ENCODE measurements at places on chromosomes 2 and 18.

DNA sequence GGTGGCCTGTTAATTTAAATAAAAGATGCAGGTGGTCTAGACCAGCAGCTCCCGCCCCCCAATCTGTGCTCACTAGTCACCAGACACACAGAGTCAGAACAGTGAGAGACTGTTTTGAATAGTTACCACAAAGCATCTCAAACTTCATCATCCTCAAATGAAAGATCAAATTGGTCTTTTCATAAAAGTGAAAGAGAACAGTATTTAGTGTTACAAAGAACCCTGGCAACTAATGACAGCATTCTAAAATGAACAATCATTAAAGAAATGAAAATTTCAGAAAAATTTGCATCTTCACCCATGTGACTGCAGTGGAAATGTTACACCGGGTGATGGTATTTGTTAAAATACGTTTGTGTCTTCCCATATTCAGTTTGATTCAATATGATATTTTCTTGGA lies 65.5 kb upstream of the PMAIP1 start:
- DNase-seq, result no peak

DNA sequence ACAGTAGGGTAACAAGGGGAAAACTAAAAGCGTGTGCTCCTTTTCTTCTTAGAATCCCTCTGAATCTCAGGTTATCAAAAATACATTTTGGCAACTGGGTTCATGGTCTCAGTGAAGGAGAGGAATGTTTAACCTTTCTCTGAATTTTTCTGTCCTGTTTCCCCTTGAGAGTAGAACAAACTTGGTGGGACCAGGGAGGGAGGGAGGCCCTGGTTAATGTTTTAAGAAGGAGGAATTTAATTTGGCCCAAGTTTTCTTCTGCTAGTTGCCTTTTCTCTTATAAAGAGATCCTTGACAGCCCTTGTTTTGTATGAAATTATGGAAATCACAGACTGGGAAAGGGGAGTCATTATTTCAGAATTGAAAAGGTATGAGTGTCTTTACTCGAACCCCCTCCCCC lies 12.2 kb upstream of the POU3F3 start:
- no peak for DNase-seq

DNA sequence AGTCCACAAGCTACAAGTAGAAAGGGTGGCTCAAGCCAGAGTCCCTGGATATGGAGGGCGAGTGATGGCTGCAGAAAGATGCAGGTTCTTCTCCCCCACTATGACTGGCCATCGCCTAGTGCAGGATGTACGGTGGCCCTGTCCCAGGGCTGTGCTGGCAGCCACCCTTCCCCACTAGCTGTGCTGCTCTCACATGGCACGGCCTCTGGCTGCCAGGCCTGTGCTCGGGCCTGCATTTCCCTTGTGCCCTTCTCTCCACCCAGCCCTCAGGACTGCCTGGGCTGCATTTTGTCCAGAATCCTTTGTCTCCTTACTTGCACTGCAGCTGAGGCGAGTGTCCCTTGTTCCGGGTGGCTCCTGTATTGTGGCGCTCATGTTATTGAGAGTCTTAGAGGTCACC lies 1.6 kb upstream of the RAMP1 start:
- DNase-seq, result no peak

GRCh38 chr2:111950236-111950635 lies 51.8 kb downstream of the MERTK start:
- no peak for DNase-seq

DNA sequence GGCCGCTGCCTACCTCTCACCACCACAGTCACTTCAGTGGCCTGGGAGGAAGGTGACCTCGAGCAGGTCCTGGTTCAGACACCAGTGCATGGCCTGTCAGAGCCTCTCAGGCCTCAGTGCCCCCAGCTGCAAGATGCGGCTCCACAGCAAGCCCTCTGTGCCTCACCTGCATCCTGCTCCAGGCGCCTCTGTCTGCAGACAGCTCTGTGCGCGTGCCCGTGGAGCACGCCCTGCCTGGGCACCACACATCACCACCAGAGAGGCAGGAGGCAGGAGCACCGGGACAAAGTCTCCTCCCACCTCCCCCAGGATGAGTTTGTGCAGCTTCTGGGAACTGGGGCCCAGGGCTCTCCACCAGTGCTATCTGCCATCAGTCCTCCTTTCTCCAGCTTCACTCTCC lies 98.7 kb downstream of the TFCP2L1 start:
- no peak for DNase-seq

DNA sequence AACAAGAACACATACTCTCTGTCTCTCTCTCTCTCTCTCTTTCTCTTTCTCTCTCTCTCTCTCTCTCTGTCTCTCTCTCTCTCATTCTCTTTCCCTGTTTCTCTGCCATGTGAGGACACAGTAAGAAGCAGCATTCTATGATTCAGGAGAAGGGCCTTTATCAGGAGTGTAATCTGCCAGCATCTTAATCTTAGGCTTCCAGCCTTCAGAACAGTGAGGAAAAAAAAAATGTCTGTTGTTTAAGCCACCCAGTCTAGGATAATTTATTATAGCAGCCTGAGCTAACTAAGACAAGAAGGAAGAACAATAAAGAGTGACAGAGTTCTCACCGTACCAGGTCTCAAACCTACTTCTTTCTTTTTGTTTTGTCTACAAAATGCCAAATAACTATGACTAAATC lies 399.4 kb downstream of the SOCS6 start:
- no peak for DNase-seq

DNA sequence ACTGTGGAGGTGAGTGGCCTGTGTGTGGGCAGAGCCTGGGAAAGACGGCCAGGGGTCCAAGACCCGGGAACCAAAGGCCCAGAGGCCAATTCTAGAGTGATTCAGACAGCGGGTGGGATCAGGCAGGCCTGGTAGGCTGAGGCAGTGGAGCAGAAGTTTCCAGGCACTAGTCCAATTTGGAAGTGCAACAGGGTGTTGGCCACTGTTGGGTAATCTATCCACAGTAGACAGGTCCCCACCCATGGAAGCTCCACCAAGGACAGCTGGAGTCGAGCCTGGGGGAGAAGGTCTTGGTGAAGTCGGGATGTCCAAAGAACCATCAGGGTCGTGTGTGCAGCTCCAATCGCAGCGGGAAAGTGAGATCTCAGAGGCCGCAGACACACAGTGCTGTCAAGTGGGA lies 125.8 kb upstream of the COPS8 start:
- no peak for DNase-seq

- no peak for DNase-seq
These were observed 47.9 kb downstream of the SOX11 start for GRCh38 chr2:5740053-5740452.

GRCh38 chr2:102436323-102436722 lies 13.4 kb downstream of the IL18RAP start:
- DNase-seq, result no peak

DNA sequence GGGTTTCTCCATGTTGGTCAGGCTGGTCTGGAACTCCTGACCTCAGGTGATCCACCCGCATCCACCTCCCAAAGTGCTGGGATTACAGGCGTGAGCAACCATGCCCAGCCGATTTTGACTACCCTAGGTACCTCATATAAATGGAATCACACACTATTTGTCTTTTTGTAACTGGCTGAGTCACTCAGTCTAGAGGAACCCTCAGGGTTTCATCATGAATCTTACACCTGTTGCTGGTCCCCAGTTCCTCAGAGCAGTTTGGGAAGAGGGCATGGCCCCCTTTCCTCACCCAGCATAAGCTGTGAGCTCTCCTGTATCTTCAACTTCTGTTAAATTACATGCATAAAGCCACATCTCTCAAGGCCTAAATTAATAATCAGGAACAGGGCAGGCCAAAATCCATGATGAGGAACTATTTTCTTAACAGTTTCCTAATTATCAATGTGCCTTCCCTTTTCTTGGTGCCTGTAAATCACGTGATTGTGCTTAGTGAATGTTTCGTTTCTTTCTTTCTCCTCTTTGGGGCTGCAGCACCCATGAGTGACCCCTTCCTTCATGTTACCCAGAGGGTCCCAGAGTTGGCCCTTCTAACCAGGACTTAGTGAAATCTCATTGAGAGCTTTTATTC lies 20.9 kb downstream of the DYSF start:
- DNase-seq, result no peak

GRCh38 chr2:8328217-8328616 lies 353.6 kb upstream of the ID2 start:
- DNase-seq, result no peak

GRCh38 chr18:40197711-40198110 lies 1757.3 kb upstream of the PIK3C3 start:
- DNase-seq, result no peak

DNA sequence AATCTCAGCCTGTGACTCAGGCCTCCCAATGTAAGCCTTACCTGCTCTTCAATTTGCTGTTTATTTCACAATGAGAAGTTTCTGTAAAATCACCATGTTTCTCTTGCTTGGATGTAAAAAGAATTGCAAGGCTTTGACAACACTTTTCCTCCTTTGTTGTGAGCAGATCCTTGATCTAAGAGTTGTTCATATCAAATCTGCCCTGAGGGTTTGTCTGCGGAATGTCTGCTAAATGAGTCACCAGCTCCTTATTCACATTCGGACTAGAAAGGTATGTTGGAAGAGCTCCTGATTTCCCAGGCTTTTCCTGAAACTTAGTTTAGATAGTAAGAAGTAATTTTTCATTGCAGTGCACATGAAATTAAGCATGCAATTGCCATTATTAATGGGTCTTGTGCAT lies 268.2 kb upstream of the TCF4 start:
- DNase-seq, result no peak

GRCh38 chr2:69618362-69618761 lies 25.2 kb downstream of the AAK1 start:
- no peak for DNase-seq

DNA sequence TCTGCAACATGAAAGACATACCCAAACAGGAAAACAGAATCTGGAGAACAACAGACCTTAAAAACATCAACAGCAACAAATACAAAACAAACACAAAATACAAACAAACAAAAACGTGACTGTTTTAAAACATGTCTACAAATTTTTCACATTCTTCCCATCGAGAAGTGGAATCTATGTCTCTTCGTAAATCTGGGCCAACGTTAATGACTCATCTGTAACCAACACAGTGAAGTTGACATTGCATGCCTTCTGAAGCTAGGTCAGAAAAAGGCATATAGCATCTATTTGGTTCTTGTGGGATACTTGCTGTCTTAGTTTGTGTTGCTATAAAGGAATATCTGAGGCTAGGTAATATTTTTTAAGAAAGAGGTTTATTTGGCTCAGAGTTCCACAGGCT lies 269.0 kb upstream of the FBXO11 start:
- DNase-seq, result no peak

- DNase-seq, result no peak
These were observed 675 bp upstream of the MLPH start for GRCh38 chr2:237486334-237486818.

DNA sequence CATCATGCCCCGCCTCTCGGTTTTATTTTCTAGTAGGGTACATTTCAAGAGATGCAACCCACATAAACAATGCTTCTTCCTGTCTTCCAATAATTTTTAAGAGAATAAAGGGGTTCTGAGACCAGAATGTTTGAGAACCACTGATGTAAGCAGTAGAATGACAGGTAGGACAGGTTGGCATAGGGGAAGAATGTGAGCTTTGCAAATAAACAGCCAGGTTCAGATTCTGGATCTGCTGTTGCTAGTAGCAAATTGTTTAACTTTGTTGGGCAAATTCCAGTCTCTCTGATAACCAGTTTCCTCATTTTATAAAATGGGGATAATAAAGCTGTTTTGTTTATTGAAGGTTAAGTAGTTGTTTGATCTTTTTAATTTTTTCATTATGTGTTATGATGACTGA lies 32.8 kb downstream of the SOCS6 start:
- DNase-seq, result no peak

DNA sequence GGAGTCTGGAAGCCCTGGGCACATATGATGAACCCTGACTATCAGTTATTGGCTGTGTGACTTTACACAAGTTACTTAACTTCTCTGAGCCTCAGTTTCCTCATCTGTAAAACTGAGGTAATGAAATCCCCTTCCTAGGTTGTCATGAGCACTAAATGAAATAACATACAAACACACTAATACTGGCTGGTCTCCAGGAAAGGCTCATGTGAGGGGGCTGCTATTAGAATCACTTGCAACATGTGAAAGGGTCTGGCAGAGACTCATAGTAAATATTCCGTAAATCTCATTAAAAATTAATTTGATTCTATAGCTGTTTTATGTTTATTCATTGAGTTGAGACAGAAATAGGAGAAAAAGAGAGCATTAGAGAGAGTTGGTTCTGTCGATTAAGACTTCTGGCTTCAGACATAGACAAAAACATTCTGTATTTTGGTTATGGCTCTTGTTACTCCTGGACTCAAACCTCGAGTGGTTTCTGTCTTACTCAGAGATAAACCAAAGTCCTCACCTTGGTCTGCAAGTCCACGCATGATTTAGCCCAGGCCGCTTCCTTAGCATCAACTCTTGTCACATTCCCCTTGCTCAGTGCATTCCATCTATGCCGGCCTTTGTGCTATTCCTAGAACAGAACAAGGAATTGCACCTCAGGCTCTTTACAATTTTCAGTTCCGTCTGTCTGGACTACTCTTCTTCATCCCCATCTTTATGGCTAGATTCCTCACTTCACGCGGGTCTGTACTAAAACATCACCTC lies 139.1 kb downstream of the NXPH2 start:
- no peak for DNase-seq

DNA sequence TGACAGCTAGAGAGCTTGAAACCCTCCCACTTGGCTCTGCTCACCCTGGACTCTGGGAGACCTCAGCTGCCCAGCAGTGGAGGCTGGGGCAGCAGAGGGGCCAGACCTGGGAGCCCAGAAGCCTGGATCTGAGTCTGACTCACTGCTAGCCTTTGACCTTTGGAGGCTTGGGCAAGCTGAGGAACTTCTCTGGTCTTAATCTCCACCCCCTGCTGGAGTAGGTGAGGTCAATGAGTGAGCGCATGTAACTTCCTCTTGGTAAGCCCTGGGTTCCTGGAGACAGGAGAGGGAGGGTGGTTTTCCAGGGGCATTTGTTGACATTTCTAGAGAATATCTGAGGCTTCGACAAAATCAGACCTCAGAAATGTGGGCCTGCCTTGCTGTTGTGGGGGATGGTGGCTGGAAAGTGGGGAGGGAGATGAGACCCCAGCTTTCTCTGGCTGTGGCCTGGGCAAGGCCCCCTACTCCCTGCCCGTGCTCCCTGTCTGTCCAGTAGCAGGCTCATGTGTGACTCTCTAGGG lies 73.0 kb upstream of the YWHAQ start:
- no peak for DNase-seq

GRCh38 chr2:219059375-219059724 lies 1.4 kb downstream of the IHH start:
- DNase-seq, result no peak

DNA sequence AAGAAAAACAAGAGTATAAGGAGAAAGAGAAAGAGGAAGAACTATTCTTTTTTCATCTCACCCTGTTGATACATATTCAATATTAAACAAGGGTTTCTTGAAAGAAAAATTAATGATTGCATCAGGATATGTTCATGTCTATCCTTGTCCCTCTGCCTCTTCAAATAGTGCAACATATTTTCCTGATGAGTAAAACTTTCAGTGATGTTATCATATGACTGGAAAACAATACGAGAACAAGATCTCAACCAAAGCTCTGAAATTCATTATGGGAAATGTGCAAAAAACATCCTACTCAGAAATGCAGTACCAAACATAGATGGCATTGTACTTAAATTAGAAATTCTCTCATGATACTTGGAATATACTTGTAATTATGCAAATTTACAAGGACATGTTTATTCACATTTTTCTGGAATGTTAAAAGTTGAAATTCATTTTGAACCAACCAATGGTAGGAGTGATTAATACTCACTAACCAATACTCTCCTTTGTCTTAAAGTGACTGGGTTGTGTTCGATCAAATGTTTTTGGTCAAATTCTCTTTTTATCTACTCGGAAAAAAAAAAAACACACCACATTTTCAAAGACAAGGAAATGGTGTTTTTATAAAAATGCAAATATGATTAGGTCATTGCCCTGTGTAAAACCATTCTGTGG lies 148.9 kb upstream of the GULP1 start:
- no peak for DNase-seq

- no peak for DNase-seq
These were observed 282.3 kb downstream of the DYSF start for GRCh38 chr2:71735676-71736075.
